ENCODE measurements at places on chromosomes 4 and X.
A peak's percentile ranks its signal among the peaks of the same experiment; 100 is the strongest.

DNA sequence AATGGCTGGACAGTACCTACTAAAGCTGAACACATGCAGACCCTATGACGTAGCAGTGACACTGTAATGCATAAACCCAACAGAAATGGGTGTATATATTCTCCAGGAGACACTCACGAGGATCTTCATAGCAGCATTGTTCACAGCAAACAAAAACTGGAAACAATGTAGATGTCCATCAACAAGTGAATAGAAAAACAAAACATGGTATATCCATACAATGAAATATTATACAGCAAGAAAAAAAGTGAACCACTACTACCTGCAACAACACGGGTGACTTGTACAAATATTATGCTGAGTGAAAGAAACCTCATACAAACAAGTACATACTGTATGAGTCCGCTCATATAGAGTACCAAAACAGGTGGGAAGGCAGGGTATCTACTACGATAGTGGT, 16.5 kb downstream of the ARHGEF6 start:
- DNase-seq, result no peak

DNA sequence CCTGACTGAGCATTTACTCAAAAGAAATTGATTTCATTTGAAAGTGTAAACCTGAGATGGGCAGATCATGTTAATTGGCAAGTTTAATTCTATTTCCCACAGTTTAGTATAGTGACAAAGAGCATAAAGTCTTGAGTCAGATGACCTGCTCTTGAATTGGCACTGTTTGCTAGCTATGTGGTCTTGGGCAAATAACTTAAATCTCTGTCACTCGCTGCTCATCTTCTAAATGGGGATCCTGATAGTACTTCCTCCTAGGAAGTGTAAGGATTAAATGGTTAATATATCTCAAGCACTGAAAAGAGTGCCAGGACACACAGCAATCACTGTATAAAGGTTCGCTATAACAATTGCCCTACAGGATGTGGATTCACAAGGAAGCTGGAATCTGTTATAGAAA, 242.8 kb upstream of the JADE1 start:
- DNase-seq, result no peak

DNA sequence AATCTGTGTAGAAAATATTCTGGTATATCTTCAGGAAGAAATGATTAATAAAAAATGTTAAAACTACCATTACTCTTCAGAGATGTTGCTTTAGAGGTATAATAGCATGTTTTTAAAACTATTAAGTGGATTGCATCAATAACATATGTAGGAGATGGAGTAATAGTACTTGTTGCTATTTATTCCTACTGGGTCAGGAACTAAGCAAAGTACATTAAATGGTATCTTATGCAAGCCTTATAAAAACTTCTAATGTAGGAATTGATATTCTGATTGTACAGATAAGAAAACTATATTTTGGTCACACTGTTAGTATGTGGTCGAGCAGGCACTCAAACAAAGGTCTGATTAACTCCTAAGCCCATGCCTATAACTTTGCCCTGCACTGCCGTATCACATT, 31.4 kb upstream of the PDLIM5 start:
- no peak for DNase-seq

DNA sequence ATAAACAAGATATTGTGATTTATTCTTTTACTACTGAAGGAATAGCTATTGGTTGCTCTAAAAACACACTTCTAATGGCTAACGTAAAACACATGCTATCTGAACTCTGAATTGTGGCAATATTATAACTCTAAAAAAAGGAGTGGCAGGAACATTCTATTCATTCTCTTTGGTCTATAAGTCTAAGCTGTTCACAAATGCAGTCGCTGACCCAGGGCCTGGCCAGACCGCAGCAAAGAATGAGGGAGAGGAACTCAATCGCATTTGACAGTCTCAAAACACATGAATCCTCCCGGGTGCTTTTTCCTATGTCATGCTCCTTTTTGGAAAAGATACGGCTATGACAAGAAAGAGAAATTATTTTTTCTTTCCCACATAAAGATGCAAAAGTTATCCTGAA, 651.6 kb upstream of the PITX2 start:
- no peak for DNase-seq

GRCh38 chr4:74840936-74841509, 46.7 kb upstream of the BTC start:
- peak; percentile 49 for DNase-seq

GRCh38 chr4:139460565-139460964, 6.6 kb downstream of the RAB33B start:
- no peak for DNase-seq

- no peak for DNase-seq
Measured at GRCh38 chrX:48003367-48003757, 427 bp downstream of the ZNF182 start.

GRCh38 chrX:71536285-71536684, 3.4 kb downstream of the OGT start:
- no peak for DNase-seq

- no peak for DNase-seq
Measured at GRCh38 chr4:131974730-131975129, 1174.4 kb upstream of the PCDH10 start.

DNA sequence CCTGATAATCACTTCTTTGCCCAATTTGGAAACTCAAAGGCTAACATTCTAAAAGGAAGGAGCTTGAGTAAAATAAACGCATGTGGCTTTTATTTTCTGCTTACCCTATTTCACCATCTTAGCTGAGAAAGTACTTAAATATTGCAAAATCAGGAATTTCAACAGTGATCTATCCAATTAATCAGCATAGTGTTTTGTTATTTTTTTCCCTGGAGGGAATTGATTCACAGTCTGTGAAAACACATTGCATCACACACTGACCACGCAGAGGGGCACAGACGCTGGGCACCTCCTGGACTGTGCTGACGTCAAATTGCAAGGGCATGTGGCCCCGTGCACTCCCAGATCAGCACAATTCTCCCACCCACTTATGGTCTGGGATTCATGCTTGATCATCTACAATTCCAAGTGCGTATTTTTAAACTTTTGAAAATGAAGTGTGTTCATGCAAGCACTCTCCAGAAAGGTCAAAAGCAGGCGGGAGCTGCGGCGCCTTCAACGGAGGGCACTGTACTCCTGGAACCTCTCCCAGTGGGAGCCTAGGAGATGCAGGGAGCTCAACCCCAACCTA, 320.6 kb upstream of the PPARGC1A start:
- DNase-seq, result no peak

DNA sequence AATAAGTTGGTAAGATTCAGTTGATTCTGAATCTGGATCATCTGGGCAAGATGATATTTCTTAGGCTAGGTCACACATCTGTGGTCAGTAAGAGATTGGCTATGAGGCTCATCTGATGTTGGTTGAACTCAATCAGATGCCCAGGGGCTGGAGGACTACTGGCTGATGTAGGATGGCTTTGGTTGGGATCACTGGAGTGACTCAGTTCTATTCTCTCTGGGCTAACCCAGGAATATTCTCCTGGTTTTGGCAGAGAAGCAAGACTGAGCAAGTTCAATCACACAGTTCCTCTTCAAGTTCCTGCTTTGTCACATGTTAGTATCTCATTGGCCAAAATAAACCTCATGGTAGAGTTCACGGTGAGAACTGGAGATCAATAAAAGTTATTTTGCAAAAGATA, 902.3 kb upstream of the SLIT2 start:
- no peak for DNase-seq

DNA sequence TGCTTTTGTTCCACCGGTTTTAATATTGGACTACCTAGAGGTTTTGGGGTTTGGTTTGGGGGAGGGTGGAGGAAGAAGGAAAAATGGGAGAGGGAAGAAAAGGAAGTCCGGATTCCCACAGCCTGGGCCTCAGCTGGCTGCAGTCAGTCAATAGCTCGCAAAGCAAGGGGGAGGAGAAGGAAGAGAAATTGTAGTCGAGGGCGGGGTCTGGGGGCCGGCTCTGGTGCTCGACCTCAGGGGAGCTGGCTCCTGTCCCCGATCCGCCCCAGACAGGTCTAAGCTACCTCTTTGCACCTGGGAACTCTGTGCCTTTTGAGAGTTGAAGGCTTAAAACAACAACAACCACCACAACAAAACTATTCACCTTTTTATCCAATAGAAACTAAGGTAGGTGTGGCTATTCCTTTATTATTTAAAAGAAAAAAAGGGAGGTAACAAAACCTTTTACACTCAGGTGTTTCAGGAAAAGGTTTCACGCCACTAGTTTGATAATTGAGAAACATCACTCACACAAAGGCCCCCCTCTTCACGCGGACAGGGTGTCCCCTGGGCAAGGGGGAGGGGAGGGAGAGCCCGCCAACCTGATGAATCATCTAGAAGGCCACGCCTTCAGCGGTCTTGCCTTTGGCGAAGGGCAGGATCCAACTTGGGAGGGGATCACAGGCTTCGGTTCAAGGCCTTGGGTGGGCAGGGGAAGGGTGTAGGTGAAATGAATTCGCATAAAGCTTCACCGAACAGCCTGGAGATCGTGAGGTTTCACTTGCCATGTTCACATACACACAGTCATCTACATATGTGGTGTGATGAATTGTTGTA, 1.6 kb upstream of the LNX1 start:
- peak; percentile 77 for DNase-seq

DNA sequence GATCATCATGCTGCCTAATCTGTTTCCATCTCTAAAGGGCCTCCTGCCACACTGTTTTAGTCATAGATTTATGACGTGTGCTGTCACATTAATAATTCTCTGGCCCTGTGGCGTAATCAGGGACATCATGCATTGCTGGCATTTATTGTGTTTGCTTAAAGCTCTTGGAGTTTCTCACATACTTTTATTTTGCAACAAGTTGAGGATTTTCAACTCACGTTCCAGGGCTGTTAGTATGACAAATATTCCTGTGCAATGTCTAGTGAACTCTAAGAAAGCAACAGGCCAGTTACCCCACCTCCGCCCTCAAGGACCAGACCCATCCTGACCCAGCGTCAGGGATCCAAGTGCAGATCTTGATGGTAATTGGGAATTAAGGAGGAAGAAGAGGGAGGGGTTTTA, 7.8 kb upstream of the PIGA start:
- DNase-seq, result no peak

DNA sequence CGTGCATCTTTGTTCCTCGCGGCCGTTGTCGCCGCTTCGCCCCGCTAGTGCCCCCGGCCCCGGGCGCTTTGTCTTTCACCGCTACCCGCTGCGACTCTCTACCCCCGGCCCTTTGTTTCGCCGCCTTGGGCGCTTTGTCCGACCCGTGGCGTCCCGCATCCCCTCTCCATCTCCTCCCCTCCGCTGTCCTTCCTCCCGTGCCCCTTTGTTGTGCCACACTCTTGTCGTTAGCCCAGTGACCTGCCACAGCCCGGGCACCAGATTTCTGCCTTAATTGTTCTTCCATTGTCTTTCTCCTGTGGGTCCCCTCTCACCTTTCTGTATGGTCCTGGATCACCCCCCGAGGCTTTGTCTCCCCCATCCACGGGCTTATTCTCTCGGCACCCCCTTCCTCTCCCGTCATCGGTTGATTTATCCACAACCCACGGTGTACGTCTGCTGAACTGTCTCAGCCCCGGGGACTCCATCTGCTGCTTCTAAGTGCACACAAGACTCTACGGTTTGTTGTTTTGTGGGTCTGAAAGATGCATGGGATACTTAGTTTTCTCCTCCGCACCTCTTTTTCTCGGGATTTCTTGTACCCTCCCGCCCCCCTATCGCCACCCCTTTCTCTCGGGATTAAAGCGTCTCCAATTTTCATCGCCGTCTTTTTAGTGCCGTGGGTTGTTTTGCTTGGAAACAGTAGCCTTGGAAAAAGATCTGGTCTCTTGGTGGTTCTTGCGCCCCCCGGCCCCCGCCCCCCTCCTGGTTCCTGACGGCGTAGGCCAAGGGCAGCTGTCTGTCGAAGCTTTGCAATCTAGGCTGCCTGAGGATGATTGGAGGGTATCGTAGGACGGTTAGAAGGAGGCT, 783 bp downstream of the RBPJ start:
- DNase-seq, result peak; percentile 75

DNA sequence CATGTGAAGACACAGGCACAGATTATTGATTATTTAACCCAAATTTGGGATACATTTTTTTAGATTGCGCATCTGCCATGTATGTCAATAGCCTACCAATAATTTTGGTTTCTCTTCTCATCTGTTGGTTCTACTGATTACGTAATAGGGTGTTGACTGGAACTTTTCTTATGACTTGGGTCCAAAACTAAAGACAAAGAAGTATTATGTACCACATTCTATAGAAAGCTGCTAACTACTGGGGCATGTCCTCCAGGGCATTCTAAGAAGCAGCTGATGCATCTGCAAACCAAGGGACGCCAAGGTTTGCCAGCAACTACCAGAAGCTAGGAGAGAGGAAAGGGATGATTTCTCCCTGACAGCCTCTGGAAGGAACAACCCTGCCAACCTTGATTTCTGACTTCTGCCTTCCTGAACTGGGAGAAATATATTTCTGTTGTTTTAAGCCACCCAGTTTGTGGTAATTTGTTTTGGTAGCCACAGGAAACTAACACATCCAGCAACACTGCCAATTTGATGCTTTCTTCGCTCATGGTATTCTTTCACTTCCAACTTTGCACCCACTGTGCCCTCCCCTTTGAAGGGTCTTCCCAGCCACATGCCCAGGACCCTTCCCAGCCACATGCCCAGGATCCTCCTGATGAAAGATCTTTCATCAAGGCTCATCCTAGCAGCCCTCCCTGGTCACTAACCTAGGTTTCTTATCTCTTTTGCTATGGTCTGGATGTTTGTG, 15.9 kb upstream of the TLR1 start:
- DNase-seq, result no peak

- DNase-seq, result no peak
Measured at GRCh38 chr4:86556791-86557415, 37.2 kb upstream of the PTPN13 start.

GRCh38 chr4:68997040-68997439, 45.4 kb upstream of the UGT2A3 start:
- peak; percentile 22 for DNase-seq

DNA sequence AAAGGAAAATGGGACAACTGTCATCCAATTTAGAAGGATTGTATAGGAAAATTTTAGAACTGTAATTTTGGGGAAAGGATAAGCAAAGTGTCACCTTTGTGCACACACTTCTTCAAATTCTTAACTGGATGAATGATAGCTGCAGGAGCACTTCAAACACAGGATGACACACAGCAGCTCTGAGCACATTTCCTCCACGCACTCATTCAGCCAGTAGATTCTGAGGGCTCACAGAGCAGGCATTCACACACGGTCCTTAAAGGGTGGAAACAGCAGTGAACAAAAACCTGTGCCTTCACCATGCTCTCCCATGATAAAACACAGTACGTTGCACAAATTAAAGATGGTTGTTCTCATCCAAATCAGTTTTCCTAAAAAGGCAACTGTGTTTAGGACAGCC, 38.5 kb upstream of the KLF3 start:
- no peak for DNase-seq

DNA sequence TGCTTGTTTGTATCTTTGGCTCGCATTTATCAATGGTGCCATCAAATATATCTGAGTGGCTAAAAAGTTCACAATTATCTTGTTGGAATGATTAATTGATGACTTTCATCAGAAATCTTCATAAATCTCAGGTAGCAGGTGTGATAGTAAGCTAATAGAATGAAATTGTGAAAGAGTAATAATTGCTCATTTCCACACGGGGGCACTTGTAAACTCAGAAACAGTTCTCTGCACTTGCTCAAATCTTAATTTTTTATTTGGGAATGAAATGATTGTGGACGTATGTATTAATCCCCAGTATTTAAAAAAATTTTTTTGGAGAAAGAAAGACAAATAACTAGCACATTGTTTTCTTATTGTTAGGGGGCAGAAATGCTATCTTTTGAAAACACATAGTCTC, 132.8 kb downstream of the DTHD1 start:
- DNase-seq, result no peak
